HuH-7.5 (cell line): ENCODE measurements at places on chromosomes 6 and 20.

- no peak for DNase-seq
Measured at GRCh38 chr6:149014631-149015534, 268.1 kb downstream of the UST start.

DNA sequence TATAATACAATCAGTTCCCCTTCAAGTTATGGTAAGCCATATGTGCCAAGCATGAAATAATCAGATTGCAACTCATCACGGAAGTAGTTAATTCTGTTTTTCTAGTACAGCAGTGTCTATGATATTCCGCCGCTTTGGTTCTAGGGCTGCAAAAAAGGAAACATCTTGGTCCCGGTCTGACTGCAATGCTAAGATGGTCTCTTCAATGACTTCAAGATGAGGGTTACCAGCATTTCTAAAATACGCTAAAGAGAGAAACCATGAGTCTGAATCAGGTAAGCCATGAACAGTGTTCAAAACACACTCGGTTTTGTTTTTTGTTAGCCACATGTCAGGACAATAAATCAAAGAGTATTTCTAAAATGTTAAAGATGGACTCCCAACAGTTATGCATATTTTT lies 3.2 kb upstream of the ANKRD60 start:
- no peak for DNase-seq

DNA sequence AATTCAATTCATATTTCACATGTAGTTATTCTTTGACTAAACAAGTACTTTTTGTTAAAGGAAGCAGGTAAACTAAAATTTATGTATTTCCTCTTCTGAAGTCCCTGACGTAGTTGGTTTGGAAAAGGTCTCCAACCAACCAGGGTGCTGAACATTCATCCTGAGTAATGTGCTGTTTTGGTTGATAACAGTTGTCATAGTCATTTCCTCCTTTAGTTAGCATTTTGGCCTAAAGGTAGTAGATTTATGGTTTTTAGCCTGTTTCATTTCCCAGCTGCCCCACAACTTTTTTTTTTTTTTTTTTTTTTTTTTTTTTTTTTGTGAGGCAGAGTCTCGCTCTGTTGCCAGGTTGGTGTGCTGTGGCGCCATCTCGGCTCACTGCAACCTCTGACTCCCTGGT lies 382.8 kb upstream of the FLRT3 start:
- no peak for DNase-seq

GRCh38 chr20:25865715-25866656 lies 169.3 kb upstream of the ZNF337 start:
- peak; percentile 79 for DNase-seq

DNA sequence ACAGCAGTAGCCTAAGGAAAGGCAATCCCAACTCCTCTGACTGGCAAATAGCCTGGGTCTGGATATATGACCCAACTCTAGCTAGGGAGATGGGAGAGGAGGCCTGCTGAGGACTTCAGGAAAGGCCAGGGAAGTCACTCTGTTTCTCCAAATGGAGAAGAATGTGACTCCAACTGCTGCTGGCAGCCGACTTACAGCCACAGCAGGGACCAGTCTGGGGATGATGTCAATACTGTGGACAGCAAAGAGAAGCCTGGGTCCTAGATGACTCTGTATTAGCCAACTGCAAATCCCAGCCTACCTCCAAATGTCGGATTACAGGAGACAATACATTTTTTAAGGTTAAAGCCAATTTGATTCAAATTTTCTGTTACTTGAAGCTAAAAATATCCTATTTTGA lies 232.6 kb downstream of the FOXC1 start:
- DNase-seq, result no peak

DNA sequence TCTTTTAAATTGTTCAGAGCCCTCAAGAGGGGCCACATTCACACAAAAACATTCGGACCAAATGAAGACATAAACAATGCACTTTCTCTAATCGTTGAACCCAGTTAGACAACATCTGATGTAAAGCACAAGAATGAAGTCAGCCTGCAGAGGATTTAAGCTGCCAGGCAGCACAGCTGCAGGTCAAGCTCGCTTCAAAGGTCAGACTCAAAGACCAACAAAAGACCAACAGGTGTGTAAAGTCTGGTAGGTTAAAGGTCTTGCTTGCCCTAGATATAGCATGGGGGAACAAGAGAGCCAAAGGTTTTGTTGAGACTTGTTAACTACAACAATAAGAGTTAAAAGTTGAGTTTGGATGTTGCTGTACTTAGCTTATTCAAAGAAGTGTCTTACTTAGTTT lies 26.7 kb upstream of the MYLIP start:
- DNase-seq, result peak; percentile 8

DNA sequence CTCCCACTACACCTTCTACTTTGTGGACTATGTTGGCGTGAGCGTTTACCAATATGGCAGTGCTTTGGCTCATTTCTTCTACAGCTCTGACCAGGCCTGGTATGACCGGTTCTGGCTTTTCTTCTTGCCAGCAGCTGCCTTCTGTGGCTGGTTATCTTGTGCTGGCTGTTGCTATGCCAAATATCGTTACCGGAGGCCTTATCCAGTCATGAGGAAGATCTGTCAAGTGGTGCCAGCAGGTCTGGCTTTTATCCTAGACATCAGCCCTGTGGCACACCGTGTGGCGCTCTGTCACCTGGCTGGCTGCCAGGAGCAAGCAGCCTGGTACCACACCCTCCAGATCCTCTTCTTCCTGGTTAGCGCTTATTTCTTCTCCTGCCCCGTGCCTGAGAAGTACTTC lies 16.5 kb upstream of the EFHC1 start:
- DNase-seq, result no peak
